ENCODE measurements at places on chromosomes 11 and 22. TPM values are rescaled to one million over a fixed set of nuclear protein-coding genes. Genes with fewer than 3 reads are reported as not detected.

IGLL1 gene
- total RNA-seq, result not detected

PARVG gene
- total RNA-seq, result not detected

LGALS12 gene
- not detected for total RNA-seq

SAA4 gene
- 0.27 TPM for total RNA-seq

KRTAP5-8 gene
- total RNA-seq, result not detected

MYO18B gene
- total RNA-seq, result 0.08 TPM

DNAJB13 gene
- not detected for total RNA-seq

MRTFA gene
- 90.4 TPM for total RNA-seq

APOBEC3G gene
- total RNA-seq, result 7.4 TPM

KRTAP5-7 gene
- 0.33 TPM for total RNA-seq

DGAT2 gene
- total RNA-seq, result 0.16 TPM

OR9I1 gene
- total RNA-seq, result 0.41 TPM

MRPL11 gene
- 40.0 TPM for total RNA-seq

ADM2 gene
- 8.0 TPM for total RNA-seq

EIF4G2 gene
- 647 TPM for total RNA-seq

C11orf86 gene
- total RNA-seq, result not detected

OR2AG1 gene
- total RNA-seq, result not detected

CCDC85B gene
- total RNA-seq, result 288 TPM

MAPK1 gene
- total RNA-seq, result 74.2 TPM
